NCI-H1930 (cell line): ENCODE measurements at places on chromosomes 7 and 10.

- no peak for DNase-seq
Measured at GRCh38 chr7:29341156-29341555, 146.6 kb downstream of the CHN2 start.

- no peak for DNase-seq
Measured at GRCh38 chr10:33398796-33399195, 64.3 kb upstream of the NRP1 start.

DNA sequence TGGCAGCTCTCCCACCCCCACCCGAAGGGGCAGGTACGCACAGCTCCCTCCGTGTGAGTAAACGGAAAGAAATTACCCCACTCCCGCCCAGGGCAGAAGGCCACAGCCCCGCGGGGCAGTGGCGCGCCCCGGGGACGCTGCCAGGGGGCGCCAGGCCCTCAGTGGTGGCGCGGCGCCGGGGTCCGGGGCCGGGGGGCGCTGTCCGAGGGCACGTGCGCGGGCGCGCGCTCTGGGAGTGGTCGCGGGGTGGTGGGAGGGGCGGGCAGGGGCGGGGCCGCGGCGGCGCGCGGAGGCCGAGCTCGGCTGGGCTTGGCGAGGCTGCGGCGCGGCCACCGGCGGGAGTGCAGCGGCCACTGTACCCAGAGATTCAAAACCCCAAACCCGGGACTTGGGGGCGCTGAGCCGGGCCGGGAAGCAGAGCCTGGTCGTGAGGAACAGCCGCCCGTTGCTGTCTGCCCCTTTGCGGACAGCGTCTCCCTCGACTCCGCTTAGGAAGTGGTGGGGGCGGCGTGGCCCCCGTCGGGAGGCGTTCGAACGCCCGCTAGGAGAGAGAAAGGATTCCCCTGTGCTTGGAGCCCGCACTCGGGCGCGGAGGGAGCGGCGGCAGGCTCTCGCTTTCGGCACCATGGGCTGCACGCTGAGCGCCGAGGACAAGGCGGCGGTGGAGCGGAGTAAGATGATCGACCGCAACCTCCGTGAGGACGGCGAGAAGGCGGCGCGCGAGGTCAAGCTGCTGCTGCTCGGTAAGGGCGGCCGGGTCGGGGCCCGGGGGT lies at the start of gene GNAI1:
TSS of gene GNAI1 (plus strand) at position 296 of the 773 bp plus-strand sequence. CDS start at position 626, 330 bp downstream.
- peak; percentile 89 for DNase-seq

GRCh38 chr7:55070271-55070743 lies 51.5 kb downstream of the EGFR start:
- no peak for DNase-seq

- no peak for DNase-seq
Measured at GRCh38 chr10:44051584-44052385, 333.1 kb downstream of the CXCL12 start.

- DNase-seq = no peak
Measured at GRCh38 chr10:133465950-133466474, 12.3 kb downstream of the SCART1 start.

GRCh38 chr10:78263521-78263988 lies 229.9 kb downstream of the RPS24 start:
- no peak for DNase-seq

DNA sequence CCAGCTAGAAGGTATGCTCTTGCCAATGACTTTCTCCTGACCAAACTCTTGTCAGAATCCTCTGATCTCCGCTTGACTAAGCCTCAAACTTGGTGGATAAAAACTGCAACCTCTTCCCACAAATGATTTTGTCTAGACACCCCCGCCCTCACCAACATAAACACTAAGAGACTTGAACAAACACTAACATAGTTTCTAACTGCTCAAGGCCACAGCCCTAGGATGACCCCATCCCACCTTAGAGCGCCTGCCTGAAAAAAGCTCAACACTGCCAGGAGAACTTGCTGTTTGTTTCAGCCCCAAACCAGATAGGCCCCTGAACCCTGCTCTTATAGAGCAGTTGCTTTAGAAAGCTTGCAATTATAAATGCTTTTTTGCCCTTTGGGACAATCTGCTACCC lies 71.8 kb downstream of the LRRN3 start:
- DNase-seq = no peak

- DNase-seq = no peak
Measured at GRCh38 chr10:56895306-56895705, 534.2 kb upstream of the ZWINT start.

DNA sequence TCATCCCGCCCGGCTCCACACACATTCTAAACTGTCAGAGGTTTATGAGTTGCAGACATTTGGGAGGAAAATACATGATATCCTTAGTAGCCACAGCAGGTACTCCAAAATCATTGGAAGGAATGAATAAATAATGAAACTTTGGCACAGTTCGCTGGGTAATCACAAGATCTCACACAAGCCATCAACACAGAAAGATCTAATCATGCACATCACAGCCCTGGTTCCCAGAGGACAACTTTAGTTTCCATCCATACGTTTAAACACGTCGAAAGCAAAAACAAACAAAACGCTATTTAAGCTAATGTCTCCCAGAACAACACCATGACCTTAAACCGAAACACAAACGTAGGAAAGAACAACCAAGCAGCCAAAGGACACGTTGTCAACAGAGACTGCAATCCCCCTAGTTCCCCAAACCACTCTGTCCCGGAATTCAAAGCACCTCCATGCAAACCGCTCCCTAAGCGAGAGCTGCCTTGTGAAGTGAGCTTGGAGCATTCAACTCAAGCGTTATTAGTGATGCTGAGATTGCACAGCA lies 12.3 kb downstream of the SVIL start:
- DNase-seq = no peak

DNA sequence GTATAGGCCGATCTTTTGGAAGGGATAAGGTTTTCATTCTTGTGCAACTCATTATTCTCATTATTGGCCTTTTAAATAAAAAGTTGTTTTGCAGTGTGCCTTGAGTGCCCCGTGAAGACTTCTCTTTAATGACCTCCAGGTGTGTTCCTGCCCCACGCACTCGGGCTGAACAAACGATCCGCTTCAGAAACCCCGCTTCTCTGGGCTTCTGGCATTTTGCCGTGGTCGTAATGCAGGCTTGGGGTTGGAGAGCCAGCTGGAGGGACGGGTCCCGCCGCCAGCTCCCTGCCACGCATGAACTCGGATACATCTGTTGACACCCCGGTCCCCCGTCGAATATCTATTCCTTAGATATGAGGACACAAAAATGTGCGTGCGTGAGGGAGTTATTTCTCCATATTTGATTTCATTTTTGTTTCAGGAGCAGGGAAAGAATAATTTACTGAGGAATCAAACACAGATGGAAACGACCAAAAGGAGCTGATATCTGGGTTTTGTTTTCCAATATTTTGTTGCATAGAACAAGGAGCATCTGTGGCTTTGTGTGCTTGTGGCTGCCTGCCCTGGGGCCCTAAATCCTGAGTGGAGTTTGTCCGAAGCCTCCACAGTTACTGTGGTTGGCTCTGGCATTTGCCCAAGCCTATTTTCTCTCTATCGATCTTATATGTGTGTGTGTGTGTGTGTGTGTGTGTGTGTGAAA lies 17.0 kb upstream of the TTYH3 start:
- no peak for DNase-seq

DNA sequence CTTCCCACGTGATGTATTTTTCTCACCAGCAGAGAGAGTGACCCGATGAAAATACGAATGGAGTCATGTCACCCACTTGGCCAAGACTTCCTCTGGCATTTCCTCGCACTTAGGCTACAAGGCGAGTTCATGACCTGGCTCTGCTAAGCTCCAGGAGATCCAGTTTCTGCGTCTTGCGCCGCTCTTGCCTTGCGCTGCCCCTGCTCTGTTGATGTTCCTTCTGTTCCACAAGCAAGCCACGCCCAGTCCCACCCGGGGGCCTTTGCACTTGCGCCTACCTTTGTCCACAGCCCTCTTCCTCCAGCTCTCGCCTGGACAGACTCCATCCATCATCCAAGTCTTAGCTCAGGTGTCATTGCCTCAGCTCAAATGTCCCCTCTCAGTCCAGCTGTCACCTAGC lies 116.3 kb upstream of the SHH start:
- no peak for DNase-seq

DNA sequence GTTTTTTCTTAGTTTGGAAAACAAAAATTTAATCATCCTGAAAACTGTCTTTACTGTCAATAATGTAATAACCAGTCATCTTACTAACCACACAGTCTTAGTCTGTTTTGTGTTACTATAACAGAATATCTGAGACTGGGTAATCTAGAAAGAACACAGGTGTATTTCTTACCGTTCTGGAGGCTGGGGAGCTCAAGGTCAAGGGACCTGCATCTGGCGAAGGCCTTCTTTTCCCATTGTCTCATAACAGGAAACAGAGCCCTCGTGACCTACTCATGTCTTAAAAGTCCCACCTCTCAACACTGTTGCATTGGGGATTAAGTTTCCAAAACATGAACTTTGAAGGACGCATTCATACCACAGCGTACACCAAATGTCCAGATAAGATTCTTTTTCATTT lies 932.3 kb downstream of the CNTNAP2 start:
- no peak for DNase-seq

DNA sequence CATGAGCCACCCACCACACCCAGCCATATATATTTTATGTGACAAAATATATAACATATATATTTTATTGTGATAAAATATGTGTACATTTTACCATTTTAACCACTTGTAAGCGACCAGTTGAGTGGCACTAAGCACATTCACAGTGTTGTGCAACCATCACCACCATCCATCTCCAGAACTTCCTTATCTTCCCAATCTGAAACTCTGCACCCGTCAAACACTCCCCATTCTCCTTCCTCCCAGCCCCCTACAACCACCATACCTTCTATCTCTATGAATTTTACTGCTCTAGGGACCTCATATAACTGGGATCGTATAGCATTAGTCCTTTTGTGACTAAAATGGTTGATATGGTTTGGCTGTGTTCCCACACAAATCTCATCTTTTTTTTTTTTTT lies 20.8 kb upstream of the CYTH3 start:
- no peak for DNase-seq

- no peak for DNase-seq
Measured at GRCh38 chr10:70907637-70908405, 19.5 kb upstream of the PCBD1 start.

GRCh38 chr10:6536102-6536501 lies 44.0 kb downstream of the PRKCQ start:
- no peak for DNase-seq

DNA sequence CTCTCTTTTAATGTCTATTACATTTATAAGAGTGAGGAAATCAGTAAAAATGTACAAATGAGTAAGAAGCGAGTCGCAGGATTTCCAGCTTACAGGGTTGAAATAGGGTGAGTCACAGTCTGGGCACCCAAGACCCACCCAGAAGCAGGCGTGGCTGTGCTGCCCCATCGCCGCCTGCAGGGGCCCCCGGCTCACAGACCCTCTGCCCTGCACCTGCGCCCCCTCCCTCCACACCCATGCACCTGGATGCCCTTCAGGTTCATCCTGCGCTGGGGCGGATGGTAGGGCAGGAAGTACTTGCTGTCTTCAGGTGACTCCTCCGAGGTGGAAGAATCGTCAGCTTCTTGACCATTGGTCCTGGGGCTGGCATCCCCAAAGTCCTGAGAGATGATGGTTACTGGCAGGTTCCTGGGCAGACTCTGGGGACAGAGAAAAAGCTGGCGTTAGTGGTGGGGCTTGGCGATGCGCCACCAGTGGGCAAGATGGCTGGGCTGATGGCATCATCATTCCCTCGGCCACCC lies 90.2 kb upstream of the GNA12 start:
- no peak for DNase-seq

DNA sequence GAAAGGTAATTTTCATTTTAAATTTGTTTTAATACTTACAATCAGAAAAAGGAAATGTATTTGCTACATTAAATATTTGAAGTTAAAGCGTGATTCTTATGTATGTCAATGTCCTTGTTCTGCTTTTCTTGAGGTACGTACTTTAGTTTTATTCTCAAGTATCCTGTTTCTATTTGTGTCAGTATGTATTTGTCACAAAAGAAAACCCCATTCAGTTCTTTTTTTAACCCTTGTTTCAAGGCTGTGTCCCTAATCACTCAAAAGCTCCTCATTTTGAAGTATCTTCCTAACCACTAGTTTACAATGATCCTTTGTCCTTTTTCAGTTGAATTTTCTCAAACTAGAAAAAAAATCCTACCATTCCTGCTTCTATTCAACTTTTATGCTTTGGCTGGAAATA lies 25.2 kb downstream of the NHLRC2 start:
- DNase-seq = no peak

GRCh38 chr10:132264966-132265889 lies 42.5 kb downstream of the STK32C start:
- no peak for DNase-seq

GRCh38 chr10:127148933-127149220 lies 47.5 kb downstream of the INSYN2A start:
- no peak for DNase-seq

GRCh38 chr10:107616463-107617410 lies 452.2 kb upstream of the SORCS1 start:
- DNase-seq = no peak

GRCh38 chr10:131427281-131427680 lies 115.8 kb upstream of the TCERG1L start:
- no peak for DNase-seq

DNA sequence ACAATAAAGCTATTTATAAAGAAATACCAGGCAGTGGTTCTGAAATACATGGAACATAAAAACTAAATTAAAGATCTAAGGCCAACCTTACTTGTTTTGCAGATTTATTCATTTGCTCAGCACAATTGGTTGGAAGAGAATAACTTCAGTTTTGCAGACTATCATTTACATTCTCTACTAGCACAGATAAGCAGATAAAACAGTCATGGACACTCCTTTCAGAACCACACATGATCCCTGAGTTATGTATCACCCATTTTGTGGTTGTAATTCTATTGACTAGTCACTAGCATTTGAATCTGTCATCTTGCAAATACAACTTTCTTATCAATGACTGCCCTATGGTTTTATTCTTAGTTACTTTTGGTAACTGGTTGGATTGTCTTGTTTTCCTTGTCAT lies 45.1 kb downstream of the PRKAR2B start:
- DNase-seq = no peak

- no peak for DNase-seq
Measured at GRCh38 chr7:29924006-29924405, 65.6 kb downstream of the SCRN1 start.

DNA sequence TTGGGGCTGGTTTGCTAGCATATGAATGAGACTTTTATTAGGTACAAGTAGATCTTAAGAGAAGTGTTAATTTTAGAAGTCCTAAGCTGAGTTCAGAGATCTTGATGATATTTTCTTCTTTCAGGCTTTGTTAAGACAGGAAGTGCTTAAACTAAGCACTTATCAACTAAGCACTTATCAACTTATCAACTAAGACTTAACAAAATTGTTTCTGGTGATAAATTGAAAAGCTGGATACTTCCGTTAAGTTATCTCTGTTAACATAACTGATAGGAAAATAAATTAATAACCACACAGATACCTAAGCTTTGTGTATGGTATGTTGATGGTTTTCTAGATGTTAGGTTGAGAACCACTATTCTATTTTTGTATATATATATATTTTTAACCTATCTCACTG lies 113.7 kb downstream of the PHTF2 start:
- no peak for DNase-seq

- DNase-seq = no peak
Measured at GRCh38 chr10:75399461-75400162, 2.0 kb downstream of the ZNF503 start.

DNA sequence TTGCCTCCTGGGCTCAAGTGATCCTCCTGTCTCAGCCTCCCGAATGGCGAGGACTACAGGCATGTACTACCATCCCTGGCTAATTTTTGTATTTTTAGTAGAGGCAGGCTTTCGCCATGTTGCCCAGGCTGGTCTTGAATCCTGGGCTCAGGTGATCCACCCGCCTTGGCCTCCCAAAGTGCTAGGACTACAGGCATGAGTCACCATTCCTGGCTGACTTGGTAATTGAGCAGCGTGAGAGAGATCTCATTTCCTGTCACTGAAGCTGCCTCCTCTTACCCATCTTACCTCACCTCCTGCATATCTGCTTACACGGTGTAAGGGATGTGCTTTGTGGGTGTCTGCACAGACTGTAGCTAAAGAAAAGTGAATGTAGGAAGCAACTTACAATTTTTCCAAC lies 9.7 kb downstream of the IFIT3 start:
- DNase-seq = no peak
